K562 (cell line): ENCODE measurements at places on chromosomes 1 and 21.

- H3K4me3 ChIP-seq, result no peak overlapping the region
- H3K27ac ChIP-seq, result no peak overlapping the region
- DNase-seq, result no peak
- no peaks in the 10 kb centered on the region for H3K4me1 ChIP-seq
Observed at GRCh38 chr1:118160806-118161205, 24.2 kb downstream of the SPAG17 start.

GRCh38 chr1:42822800-42823392 lies 5.7 kb upstream of the SVBP start:
- H3K27ac ChIP-seq, result peak overlapping the region; percentile 73; the same call in 2 of the 3 replicates
- H3K36me3 ChIP-seq, result 0 out of 3 replicates have a peak, but pooled peaks cover under 1% of the 10 kb centered on the region
- peaks cover 58% of the 10 kb centered on the region for H3K4me1 ChIP-seq
- no peak overlapping the region for H3K4me3 ChIP-seq
- H3K27me3 ChIP-seq, result no peaks in the 10 kb centered on the region
- DNase-seq, result no peak

DNA sequence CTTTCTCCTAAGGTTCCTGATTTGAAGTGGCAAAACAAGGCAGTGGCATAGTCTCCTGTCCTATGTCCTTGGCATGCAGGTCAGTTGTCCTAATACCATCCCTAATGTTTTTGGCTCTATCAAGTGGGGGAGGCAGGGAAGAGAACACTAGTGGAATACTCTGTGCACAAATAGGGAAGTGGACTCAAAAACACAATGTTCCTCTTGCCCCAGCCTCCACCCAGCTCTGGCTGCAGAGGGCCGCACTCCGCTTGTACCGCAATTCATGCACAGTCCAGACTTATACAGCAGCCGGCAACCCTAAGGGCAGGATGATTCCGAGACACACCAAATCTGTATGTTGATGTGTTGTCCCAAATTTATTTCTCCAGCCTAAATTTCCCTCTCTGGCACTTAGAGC lies 14.5 kb downstream of the PLEKHO1 start:
- DNase-seq, result no peak
- H3K4me3 ChIP-seq, result no peak overlapping the region
- H3K36me3 ChIP-seq, result no peaks in the 10 kb centered on the region; the same call in 1 of the 3 replicates
- H3K27me3 ChIP-seq, result no peaks in the 10 kb centered on the region

DNA sequence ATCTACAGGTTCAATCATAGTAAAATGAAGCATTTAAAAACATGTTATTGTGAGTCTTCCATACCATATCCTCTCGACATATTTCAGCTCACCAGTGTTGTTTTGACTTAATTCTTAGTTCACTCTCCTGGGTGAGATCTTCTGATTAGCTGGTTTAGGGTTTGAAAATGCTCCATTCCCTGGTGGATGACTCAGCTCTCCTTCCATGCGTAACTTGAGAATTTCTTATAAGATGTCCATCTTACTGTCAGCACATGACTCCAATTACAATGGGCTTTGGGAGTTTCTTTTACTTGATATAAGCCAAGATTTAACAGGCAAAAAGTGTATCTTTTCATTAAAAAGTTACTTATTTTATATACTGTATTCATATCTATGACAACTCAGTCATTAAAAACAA lies 476.5 kb downstream of the BRINP3 start:
- no peaks in the 10 kb centered on the region for H3K4me1 ChIP-seq
- H3K27me3 ChIP-seq, result no peaks in the 10 kb centered on the region
- no peak overlapping the region for H3K27ac ChIP-seq
- peak; percentile 8 for DNase-seq
- no peaks in the 10 kb centered on the region for H3K36me3 ChIP-seq

DNA sequence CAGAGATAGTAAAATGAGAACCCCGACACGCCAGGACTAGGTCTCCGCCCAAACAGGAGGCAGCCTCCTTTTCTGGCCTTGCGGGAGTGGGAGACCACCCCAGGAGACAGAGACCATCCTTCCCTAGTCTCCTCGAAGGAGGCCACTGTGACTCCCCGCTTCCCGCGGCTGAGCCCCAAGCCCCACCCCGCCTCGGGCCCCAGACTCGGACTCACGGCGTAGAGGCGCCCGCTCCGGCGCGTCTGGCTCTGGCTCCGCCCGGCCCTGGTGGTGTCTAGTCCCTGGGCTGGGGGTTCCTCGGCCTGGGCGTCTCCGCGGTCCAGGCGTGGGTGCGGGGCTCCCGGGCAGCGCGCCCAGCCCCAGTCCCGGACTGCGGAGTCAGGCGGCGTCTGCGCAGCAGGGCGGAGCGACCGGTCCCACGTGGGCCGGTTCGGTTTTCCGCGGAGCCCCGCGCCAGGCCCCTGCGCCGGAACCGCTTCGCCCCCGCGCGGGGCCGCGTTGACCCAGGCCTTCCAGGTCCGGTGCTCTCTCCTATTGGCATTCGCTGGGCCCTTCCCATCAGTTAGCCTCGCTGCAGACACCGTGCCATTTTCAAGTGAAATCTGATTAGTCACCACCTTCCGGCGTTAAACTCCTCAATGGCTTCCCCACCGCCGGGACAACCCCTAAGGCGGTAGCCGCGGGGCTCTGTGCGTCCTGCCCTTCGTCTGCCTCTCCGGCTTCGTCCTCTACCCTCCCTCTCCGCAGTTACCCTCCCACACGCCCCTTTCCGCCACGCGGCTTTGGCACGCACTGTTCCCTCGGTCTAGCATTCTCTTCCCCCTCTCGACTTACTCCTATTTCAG lies at the start of gene C1orf216:
Gene C1orf216 (minus strand): TSS at position 393 of the 845 bp plus-strand sequence. CDS start 2,563 bp downstream, outside the sequence.
- H3K36me3 ChIP-seq, result peaks cover 39% of the 10 kb centered on the region
- H3K27ac ChIP-seq, result peak within 1 kb of the TSS; percentile 91
- peak; percentile 94 for DNase-seq
- H3K4me1 ChIP-seq, result peaks cover 19% of the 10 kb centered on the region; the same call in 2 of the 3 replicates
- no peaks in the 10 kb centered on the region for H3K27me3 ChIP-seq

- no peak overlapping the region for H3K27ac ChIP-seq
- H3K27me3 ChIP-seq, result no peaks in the 10 kb centered on the region
- no peaks in the 10 kb centered on the region for H3K36me3 ChIP-seq
- H3K4me3 ChIP-seq, result no peak overlapping the region
Observed at GRCh38 chr1:57736940-57737339, 313.1 kb upstream of the DAB1 start.

GRCh38 chr1:165424454-165425216 lies 20.3 kb downstream of the RXRG start:
- H3K36me3 ChIP-seq, result no peaks in the 10 kb centered on the region
- no peaks in the 10 kb centered on the region for H3K4me1 ChIP-seq
- no peaks in the 10 kb centered on the region; the same call in 1 of the 2 replicates for H3K27me3 ChIP-seq
- H3K27ac ChIP-seq, result no peak overlapping the region
- H3K4me3 ChIP-seq, result no peak overlapping the region

GRCh38 chr1:61732726-61733125 lies 7.8 kb upstream of the TM2D1 start:
- DNase-seq, result no peak
- H3K27me3 ChIP-seq, result no peaks in the 10 kb centered on the region
- no peaks in the 10 kb centered on the region for H3K36me3 ChIP-seq
- H3K4me3 ChIP-seq, result no peak overlapping the region
- no peaks in the 10 kb centered on the region; the same call in 1 of the 2 replicates for H3K4me1 ChIP-seq

GRCh38 chr21:39657091-39657689 lies 44.5 kb downstream of the B3GALT5 start:
- no peak overlapping the region for H3K4me3 ChIP-seq
- H3K36me3 ChIP-seq, result no peaks in the 10 kb centered on the region
- peaks cover 45% of the 10 kb centered on the region for H3K27me3 ChIP-seq
- DNase-seq, result no peak
- no peak overlapping the region for H3K27ac ChIP-seq

- H3K27me3 ChIP-seq, result no peaks in the 10 kb centered on the region
- DNase-seq, result no peak
Observed at GRCh38 chr1:169484683-169485430, 887 bp downstream of the SLC19A2 start.

GRCh38 chr1:62625415-62625814 lies 28.1 kb downstream of the ANGPTL3 start:
- H3K4me3 ChIP-seq, result no peak overlapping the region
- H3K27me3 ChIP-seq, result no peaks in the 10 kb centered on the region
- H3K4me1 ChIP-seq, result no peaks in the 10 kb centered on the region
- peaks cover 2% of the 10 kb centered on the region; the same call in 1 of the 3 replicates for H3K36me3 ChIP-seq
- DNase-seq, result no peak
- no peak overlapping the region for H3K27ac ChIP-seq

DNA sequence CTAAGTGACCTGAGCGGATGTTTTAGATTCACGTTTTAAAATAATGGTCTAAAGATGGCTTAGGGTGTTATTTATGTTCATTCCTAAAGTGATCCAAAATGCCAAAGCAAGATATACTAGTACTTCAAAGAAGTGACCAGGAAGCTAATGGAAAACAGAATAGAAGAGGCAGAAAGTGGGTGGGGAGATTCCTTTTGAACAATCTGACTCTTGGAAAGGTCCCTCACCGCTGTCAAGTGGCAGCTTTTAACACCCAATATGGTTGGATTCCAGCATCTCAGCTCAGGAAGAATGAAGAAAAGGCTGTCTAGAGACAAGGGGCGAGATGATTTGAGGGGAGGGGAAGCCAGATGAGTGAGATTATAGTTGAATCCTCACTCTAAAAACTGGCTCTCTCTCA lies 90.3 kb downstream of the SCMH1 start:
- H3K27ac ChIP-seq, result no peak overlapping the region
- DNase-seq, result no peak

- no peaks in the 10 kb centered on the region for H3K4me1 ChIP-seq
- peaks cover 69% of the 10 kb centered on the region for H3K27me3 ChIP-seq
- no peak overlapping the region for H3K27ac ChIP-seq
- no peak for DNase-seq
- H3K4me3 ChIP-seq, result no peak overlapping the region
- no peaks in the 10 kb centered on the region for H3K36me3 ChIP-seq
Observed at GRCh38 chr21:36522219-36522808, 42.4 kb upstream of the CLDN14 start.
